ENCODE measurements at places on chromosomes 11 and 22. TPM values are rescaled to one million over a fixed set of nuclear protein-coding genes. Genes with fewer than 3 reads are reported as not detected.

DNA sequence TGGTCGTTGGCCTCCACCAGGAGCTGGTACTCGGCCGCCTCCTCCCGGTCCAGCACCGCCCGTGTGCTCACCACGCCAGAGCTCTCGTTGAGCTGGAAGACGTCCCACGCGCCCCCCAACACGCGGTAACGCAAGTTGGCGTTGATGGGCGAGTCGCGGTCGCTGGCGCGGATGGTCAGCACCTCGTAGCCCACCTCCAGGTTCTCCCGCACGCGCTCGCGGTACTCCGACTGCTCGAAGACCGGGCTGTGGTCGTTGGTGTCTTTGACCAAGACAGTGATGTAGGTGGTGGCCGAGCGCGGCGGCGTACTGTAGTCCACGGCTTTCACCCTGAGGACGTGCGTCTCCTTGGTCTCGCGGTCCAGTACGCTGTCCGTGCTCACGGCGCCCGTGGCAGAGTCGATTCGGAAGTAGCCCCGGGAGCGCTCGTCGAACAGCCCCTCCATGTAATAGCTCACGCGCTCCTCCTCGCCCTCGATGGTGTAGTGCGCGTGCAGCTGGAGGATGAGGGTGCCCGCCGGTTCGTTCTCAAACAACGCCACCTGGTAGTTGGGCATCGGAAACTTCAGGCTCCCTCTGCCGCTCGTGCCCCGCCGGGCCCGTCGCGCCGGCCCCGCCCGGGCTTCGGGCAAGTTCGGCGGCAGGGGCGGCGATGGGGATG lies 1.4 kb downstream of the CELSR1 start:
- no peak for DNase-seq

GRCh38 chr11:76155500-76156227 lies 50.6 kb downstream of the WNT11 start:
- no peak for DNase-seq

DNA sequence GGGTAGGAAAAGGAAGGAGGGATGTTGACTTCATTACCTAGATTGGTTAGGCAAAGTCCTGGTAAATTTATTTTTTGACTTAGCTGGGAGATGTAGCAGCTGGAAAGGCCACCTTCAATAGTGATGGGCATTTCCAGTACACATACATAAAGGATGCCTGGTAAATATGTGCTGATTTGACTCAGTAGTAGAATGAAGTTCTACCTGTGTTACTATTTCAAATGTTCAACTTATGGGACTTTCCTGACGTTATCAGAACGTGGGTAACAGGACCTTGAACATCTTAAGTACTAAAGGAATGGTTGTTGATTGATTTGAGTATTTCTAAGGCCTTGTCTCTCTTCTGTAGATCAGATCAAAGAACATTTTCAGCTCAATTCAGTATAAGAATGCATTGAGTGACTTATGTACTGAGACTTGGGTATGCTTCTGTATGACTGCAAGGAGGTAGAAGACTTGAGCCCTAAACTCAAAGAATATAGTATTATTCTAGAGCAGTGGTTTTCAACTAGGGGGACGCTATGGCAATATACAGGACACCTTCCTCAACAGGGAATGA lies 27.1 kb downstream of the RNF121 start:
- DNase-seq, result no peak

- no peak for DNase-seq
Measured at GRCh38 chr11:66880496-66881450, 23.9 kb downstream of the LRFN4 start.

ABCG4 gene
- 2.3 TPM for total RNA-seq

CDC42EP1 gene
- 11.2 TPM for total RNA-seq

MAML2 gene
- 6.8 TPM for total RNA-seq

- no peak for DNase-seq
Measured at GRCh38 chr22:37072673-37073072, 21.1 kb downstream of the KCTD17 start.

DNA sequence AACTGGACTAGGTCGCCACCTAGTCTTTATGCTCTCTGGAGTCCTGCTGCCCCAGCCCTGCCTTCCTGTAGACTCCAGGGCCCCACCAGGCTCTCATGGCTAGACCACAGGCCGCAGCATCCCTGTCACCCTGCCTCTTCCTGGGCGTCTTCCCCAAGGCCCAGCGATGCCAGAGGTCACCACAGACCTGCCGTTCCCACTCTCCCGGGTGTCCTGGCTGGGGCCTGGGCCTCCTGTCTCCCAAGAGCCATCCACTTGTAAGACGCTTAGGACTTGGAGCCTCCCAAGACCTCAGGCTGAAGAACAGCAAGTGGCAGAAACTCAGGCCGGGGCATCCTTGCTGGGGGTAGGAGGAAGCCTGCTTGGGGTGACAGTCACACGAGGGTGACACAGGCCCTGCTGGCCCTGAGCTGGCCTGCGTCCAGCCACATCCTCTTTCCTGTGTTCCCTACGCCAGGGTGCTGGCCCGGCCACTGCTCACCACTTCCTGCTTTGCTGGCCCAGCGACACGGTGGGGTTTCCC lies 2.0 kb upstream of the TCIRG1 start:
- no peak for DNase-seq

- DNase-seq, result no peak
Measured at GRCh38 chr11:111148953-111149352, 96.6 kb upstream of the POU2AF2 start.

GRCh38 chr11:107354780-107355179 lies 102.8 kb downstream of the CWF19L2 start:
- DNase-seq, result no peak

PLAAT2 gene
- total RNA-seq, result 0.61 TPM

GRCh38 chr11:70460964-70461363 lies 62.6 kb downstream of the CTTN start:
- DNase-seq, result no peak

- no peak for DNase-seq
Measured at GRCh38 chr11:130166457-130166784, 6.8 kb downstream of the ST14 start.

GRCh38 chr22:45998638-45999378 lies 21.8 kb upstream of the WNT7B start:
- no peak for DNase-seq

- no peak for DNase-seq
Measured at GRCh38 chr11:11706028-11706427, 84.2 kb upstream of the GALNT18 start.

DNA sequence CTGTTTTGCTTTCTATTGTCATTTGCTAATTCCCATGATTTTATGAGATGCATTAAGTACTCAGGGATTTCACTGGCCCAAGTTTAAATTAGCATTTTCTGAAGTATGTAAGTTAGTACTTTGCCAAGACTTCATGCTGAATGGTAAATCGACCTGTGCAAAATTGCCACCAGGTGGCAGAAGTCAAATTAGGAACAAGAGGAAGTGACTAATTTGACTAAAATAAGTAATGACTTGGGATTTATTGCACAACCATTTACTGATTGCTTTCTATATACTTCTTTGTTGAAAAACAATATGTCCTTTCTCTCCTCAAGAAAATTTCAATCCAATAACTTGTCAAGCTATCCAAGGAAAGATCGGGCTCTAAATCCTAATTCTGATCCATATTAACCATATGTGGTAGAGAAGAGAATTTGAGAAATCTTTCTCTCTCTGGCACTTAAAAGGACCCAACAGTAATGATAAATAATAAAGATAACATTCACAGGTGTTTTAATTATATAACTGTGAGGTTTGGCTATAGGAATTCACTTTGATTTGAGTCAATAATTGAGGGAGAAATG lies 253.7 kb upstream of the CHORDC1 start:
- no peak for DNase-seq

GRCh38 chr11:31807799-31808667 lies 3.1 kb downstream of the PAX6 start:
- DNase-seq, result no peak

- no peak for DNase-seq
Measured at GRCh38 chr11:128420265-128420664, 167.1 kb downstream of the ETS1 start.

GRCh38 chr11:111309215-111309915 lies 11.0 kb downstream of the POU2AF3 start:
- DNase-seq, result no peak

DNA sequence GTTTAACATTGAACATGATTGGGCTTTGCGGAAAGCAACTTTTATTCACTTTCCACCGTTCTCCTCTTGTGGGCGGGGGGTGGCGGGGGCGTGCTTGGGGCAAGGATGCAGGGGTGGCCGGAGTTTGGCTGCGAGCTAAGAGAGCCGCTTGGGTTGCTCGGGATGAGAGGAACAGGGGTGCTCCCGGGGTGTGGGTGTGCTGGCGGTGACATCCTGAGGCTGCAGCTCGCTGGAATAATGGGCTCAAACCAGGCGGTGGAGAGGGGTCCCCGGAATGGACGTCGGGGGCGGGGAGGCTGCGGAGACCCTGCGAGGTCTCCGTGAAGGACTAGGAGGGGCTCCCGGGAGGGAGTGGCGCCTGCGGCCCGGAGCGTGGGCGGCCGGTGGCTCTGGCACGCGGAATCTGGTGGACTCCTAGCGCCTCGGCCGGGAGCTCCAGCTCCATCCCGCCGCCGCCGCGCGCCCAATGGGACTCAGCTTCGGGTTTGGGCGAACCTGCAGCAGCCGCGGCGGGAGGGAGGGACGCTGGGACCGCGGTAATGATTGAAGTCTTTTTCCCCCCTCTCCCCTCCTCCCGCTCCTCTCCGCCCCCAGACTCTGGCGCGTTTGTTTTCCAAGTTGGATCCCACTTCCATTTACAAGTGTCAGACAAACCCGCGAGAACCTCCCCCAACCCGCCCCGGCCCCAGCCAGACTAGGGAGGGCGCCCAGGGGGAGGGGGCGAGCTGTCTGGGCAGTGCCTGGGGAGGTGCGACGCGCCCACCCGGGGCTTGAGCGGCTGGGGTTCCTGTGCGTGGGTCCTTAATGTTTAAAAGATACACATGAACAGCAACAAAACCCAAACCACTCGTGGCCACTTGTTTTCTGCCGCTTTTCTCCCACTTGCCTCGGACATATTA lies 2.0 kb downstream of the FAT3 start:
- peak; percentile 81 for DNase-seq

- peak; percentile 74 for DNase-seq
Measured at GRCh38 chr22:43275545-43276317, 67.4 kb downstream of the SCUBE1 start.

DNA sequence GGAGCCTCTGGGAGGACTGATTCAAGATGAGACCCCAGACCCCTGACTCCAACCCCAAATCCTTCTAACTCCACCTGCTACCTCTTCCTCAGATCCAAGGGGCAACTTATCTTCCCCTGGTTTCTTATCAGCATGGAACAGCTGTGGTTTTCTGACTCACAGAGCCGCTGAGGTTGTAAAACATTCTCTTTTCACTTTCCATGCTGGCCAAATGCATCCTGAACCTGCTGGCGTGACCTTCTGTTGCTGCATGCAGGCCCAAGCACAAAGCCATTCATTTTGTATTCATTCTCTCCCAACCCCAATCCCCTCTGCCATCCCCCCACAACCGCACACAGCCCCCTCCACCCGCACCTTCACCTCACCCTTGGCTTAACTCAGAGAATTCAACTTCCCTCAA lies 70.3 kb downstream of the SEZ6L start:
- no peak for DNase-seq

DNA sequence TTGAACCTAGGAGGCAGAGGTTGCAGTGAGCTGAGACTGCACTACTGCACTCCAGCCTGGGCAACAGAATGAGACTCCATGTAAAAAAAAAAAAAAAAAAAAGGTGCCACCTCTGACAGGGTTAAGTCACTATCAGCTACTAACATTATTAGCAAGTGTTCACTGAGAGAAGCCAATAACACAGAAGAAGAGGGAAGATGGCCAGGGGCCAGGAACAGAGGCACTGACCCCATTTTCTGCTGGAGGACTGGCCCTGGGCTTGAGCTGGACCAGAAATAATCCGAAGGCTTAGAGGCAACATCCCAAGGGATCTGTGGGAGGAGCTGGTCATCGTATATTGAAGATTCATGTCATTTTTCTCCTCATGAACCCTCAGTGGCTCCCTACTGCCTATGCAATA lies 5.0 kb downstream of the SLC5A1 start:
- no peak for DNase-seq

Measured in H1 (cell line).